Activated naive CD8-positive, alpha-beta T cell treated with anti-CD3 and anti-CD28 coated beads for 36 hours (primary cell): ENCODE measurements at places on chromosomes 7 and 10. TPM values are rescaled to one million over a fixed set of nuclear protein-coding genes. Genes with fewer than 3 reads are reported as not detected.

- H3K36me3 ChIP-seq = peaks cover 19% of the 10 kb centered on the region
- peaks cover 44% of the 10 kb centered on the region for H3K4me1 ChIP-seq
- peak overlapping the region; percentile 86 for H3K4me3 ChIP-seq
- DNase-seq = no peak
- no peaks in the 10 kb centered on the region for H3K27me3 ChIP-seq
Observed at GRCh38 chr10:96831200-96831866, 765 bp upstream of the LCOR start.

DNA sequence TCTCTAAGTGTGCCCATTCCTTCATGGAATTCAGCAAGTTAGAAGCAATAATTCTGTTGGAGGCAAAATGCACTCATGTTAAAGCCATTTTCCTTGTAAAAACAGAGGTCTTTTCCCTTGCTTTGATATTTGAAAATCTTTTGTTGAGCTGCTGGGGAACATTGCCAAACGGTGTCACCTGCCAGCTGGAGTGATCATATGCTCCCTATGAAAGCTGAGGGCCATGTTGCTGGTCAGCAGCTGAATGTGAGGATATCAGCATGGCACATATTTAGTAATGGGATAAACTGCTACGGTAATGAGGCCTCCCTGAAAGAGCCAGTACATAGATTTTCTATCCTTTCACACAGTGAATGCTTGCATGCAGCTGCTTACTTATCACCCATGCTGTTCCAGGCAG, 224.3 kb downstream of the THSD7A start:
- no peaks in the 10 kb centered on the region for H3K27me3 ChIP-seq
- no peak for DNase-seq
- no peaks in the 10 kb centered on the region for H3K4me1 ChIP-seq
- H3K27ac ChIP-seq = no peak overlapping the region

PNLIP gene
- not detected for total RNA-seq

SVOPL gene
- 0.70 TPM for total RNA-seq

RPA3 gene
- 168 TPM for total RNA-seq
